ENCODE measurements at places on chromosomes 6 and 20.
A peak's percentile ranks its signal among the peaks of the same experiment; 100 is the strongest.

DNA sequence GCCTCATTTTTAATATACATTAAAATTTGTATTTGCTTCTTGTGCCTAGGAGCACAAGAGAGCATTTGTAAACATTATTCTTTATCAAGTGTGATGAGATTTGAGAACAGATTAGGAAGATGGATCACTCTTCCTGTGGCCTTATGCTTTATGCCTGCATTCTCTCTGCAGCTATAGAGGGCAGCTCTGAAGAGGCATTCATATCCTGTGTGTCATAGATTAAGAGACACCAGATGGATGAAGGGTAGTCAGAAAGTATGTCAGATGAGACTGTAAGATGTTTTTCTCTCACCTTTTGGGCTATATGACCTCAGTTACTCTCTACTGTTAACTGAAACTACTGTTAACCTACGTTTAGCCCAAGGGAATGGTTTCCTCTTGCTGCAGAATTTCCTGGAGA, 61.4 kb downstream of the DNAH8 start:
- DNase-seq: no peak

DNA sequence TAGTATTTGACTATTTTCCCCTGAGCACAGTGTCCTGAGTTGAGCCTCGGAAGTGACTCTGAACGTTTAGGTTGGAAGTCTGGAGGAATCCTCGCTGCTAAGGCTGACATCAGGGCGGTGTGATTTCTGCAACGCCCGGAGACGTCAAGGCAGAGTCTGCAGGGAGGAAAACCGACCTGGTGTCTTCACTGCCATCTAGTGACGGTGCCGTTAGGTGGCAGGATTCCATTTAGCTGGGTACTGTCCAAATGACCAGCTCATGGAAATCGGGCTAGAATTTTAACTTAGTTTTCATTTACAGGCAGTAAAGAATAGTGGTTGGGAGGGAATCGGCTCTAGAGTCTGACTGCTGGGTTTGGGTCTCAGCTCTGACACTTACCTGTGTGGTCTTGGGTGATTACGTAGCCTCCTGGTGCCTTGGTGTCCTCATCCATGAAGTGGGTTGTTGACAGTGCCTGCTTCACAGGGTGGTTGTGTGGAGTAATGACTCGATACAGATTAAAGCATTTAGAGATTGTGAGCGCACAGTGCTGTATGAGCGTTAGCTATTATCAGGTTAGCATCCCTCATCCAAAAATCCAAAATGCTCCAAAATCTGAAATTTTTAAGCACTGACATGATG, 35.0 kb downstream of the FOXF2 start:
- DNase-seq: peak; percentile 39

DNA sequence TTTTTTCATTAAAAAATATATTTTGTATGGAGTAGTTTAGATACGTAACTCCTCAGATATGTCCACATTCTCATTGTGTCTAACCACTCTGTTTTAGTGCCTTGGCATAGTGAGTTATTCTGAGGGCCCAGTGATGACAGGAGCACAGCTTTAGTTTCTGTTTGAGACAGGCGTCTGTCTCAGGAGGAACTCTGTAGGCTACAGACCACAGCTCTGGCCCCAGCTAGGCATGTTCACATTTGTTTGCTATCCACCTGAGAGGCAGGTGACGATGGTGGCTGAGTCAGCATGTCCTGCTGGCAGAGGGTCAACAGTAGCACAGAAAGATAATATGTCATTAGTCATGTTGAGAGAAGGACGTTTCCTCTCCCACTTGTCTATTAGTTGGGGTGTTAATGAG, 16.3 kb downstream of the LRRC1 start:
- no peak for DNase-seq

- DNase-seq: peak; percentile 7
Observed at GRCh38 chr6:137013031-137013430, 31.7 kb downstream of the IL20RA start.

- DNase-seq: no peak
Observed at GRCh38 chr6:149701714-149702113, 16.2 kb downstream of the LATS1 start.

DNA sequence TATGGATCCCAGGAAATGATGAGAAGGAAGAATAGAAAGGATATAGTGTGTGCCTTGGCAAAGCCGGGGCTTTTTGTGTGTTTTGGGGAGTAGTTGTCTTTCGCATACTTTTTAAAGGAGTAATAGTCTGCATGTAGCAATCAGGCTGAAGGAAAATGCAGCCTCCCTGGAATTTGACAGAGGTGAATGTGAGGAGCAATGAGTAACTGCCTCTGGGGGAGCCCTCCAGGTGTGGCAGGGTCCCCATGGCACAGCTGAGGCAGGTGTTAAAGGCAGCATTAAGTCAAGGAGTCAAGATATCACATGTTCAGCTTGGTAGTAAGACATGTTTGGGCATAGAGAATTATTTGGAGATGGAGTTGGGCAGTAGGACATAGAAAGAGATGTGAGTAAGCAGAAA, 203.1 kb downstream of the C6orf118 start:
- no peak for DNase-seq

DNA sequence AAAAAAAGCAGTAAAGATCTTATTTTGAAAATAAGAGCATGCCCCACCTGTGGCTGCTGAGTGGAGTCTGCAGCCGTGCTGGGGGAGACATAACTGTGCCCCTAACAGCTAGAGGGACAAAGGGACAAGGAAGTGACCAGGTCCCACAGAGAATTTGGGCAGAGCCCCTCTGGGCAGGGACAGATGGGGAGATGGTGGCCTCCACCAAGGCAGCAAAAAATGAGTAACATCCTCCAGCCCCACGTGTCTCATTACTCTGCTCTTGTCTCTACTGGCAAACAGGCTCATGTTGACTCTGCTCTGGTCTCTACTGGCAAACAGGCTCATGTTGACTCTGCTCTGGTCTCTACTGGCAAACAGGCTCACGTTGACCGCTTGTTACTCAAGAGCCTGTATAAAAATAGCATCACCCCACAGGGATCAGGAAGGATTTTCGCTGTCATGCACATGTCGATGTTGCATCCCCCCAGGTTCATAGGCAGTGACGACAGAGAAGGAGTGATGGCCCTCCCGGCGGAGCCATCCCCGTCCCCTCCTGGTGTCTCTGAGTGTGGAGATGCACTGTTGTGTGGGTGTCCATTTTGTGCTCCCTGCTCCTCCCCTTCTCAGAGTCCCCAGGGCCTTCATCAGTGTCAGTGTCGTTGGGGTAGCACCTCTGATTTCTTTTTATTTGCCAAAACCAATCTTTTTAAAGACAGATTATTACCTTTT, 17.3 kb upstream of the PCMTD2 start:
- DNase-seq: no peak

DNA sequence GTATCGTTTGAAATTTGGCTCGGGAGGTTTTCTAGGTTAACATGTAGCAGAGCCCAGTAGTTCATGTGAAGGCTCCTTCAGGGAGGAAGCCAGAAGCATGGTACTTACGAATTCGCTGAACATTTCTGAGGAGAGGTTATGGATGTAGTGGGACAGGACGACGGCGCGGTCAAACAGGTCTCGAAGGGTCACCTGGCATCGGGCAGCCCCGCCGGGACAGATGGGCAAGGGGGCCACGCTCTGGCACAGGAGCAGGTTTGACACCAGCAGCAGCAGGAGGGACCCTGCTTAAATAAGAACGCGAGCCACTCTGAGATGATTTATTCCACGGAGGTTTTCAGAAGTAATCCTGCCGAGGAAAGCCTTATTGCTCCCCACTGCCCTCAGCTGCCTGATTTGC, 2.5 kb downstream of the PRL start:
- no peak for DNase-seq

Measured in suppressor macrophage (primary cell).